ENCODE measurements at places on chromosomes 6 and 20.

GRCh38 chr20:10673176-10673841 is 490 bp downstream of the JAG1 start:
- no peak for DNase-seq

GRCh38 chr6:100693249-100693927 is 187.7 kb downstream of the ASCC3 start:
- DNase-seq, result no peak

DNA sequence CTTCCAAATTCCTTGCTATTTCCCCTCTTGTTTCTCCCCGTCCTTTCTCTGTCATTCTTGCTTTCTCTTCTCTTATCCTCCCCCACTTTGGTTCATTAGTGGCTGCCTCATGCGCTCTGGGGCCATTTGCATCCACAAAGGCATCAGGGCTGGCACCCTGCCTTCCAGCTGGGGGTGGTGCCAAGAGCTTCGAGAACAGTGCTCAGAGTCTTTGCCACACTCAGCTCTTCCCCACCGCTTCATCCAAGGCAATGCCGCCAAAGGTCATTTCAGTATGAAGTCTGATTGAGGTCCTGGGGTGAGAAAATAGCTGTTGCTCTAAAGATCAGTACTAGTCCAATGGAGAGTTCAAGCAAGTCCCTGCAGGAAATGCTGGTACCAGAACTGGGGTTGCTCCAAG is 22.7 kb downstream of the OLIG3 start:
- no peak for DNase-seq

- no peak for DNase-seq
Observed at GRCh38 chr6:41455818-41456217, 90.4 kb upstream of the FOXP4 start.

- DNase-seq, result no peak
Observed at GRCh38 chr20:36941401-36941835, 10.1 kb downstream of the SAMHD1 start.

- no peak for DNase-seq
Observed at GRCh38 chr20:443223-443775, 19.0 kb downstream of the TBC1D20 start.

- no peak for DNase-seq
Observed at GRCh38 chr6:125974214-125974866, 12.0 kb upstream of the TRMT11 start.

GRCh38 chr20:11714886-11715285 is 202.8 kb upstream of the BTBD3 start:
- no peak for DNase-seq

DNA sequence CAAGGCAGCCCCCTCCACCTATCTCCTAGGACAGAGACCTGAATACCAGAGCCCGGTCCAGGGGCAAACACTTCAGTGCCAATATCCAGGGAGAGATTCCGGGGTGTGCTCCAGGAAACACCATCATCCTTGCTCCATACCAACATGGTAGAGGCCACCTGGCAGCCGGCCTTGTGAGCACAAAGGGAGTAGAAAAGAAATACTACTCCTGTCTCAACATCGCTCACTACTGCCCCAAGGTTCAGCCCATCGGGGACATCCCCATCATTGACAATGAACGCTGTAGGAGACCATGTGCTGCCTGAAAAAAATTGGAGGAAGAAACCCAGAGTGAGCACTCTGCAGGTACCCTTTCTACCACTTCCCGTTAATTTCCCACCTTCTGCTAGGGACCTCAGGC is 1.5 kb downstream of the NEU1 start:
- DNase-seq, result no peak

GRCh38 chr6:169592558-169592957 is 109.3 kb downstream of the WDR27 start:
- no peak for DNase-seq

- no peak for DNase-seq
Observed at GRCh38 chr20:25280051-25280573, 32.2 kb downstream of the PYGB start.

DNA sequence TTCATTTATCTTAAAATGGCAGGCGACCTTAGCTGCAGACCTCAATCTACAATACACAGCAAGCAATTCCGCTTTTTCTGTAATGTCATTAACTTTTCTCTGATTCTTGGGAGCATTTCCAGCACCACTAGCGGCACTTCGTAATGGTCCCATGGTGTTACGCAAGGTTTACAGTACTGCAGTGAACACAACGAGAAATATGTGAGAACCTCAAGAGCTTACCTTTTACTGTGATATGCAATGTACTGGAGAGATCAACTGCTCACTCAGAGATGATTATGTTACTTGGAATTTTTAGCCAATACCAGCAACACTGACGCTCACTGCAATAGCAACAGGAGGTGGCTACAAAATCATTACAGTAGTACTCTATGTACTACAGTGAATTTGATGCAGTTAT is 2.8 kb upstream of the CEP43 start:
- DNase-seq, result no peak

- DNase-seq, result no peak
Observed at GRCh38 chr6:105587349-105588122, 184.7 kb upstream of the PREP start.

- no peak for DNase-seq
Observed at GRCh38 chr6:140494321-140495108, 1120.1 kb upstream of the CITED2 start.

DNA sequence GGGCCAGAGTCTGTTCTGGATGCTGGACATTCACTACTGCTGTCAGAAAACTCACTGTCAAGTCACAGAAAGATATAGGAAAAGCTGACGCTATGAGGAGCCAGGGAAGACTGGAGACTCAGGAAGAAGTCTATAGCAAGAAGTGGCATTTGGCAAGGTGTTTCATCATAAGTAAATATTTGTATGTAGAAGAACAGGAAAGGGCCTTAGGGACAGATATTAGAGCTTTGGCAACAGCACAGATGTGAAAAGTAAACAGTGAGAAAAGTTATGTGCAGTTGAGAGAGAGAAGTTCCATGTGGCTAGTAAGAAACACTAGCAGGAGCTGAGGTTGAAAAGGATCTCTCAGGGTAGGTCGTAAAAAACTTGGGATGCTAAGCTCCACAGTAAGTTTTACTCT is 868.9 kb downstream of the PHF3 start:
- DNase-seq, result no peak

GRCh38 chr6:41466437-41466990 is 79.7 kb upstream of the FOXP4 start:
- DNase-seq, result no peak

- DNase-seq, result no peak
Observed at GRCh38 chr6:8627085-8627861, 191.9 kb upstream of the SLC35B3 start.

GRCh38 chr6:7594579-7595125 is 4.7 kb downstream of the SNRNP48 start:
- no peak for DNase-seq

DNA sequence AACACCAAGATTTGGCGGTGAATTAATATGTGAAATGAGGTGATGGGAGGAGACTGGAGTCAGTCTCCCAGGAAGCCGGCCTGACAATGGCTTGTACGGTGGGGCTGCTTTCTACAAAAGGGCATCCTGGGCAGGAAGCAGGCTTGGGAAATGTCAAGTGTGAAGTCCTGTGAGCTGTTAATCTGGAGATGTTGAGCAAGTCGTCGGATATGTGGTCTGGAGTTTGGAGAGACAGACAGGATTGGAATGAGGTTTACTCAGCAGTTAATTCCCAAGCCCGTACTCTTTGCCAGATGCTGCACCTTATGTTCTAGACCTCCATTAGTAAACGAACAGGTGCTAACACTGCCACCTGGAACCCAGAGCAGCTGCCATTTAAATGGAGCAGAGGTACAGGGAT is 107.7 kb upstream of the FOXC1 start:
- DNase-seq, result no peak

- DNase-seq, result no peak
Observed at GRCh38 chr20:49590163-49591017, 22.5 kb upstream of the PTGIS start.

Data from stimulated activated CD4-positive, alpha-beta T cell treated with anti-CD3 and anti-CD28 coated beads, Interleukin-1b, Interleukin-23, amount 100 ng/mL, for 24 hours (primary cell).